IgD-negative memory B cell (primary cell): ENCODE measurements at places on chromosomes 6 and 20. TPM values are rescaled to one million over a fixed set of nuclear protein-coding genes. Genes with fewer than 3 reads are reported as not detected.

PEX7 gene
- 5.6 TPM for polyA plus RNA-seq

TOMM6 gene
- 387 TPM for polyA plus RNA-seq

TULP4 gene
- polyA plus RNA-seq, result 42.3 TPM

GRM1 gene
- not detected for polyA plus RNA-seq

BFSP1 gene
- not detected for polyA plus RNA-seq

ZNF391 gene
- 2.1 TPM for polyA plus RNA-seq
